ENCODE measurements at places on chromosomes 12 and 14.

DNA sequence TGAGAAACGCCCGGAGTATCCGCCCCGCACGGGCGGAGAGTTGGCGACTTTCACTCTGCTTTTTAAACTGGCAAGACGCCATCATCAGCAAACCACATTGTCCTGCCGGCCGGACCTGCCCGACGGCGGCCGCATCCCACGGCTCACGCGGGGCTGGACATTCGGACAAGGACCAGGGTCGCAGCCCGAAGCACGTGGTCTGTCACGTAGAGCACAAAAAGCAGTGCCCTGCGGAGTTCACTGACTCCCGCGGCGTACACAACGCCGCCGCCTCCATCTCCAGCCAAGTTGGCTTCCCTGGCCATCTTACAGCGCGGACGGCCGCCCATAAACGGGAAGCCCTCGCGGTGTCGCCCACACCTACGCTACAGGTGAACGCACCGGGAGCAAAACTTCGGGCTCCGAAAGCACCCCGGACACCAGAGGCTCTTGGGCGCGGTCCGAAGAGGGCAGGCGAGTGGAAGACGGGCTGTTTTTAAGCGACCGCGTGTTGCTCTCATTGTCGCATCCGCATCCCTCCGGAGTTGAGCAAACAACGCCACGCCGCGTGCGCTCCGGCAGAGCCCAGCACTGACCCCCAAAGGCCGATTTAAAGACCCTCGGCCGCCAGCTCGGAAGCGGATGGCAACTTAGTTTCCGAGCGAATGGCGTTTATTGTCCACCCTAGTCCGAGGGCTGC is 966 bp downstream of the SINHCAF start:
- DNase-seq, result no peak

DNA sequence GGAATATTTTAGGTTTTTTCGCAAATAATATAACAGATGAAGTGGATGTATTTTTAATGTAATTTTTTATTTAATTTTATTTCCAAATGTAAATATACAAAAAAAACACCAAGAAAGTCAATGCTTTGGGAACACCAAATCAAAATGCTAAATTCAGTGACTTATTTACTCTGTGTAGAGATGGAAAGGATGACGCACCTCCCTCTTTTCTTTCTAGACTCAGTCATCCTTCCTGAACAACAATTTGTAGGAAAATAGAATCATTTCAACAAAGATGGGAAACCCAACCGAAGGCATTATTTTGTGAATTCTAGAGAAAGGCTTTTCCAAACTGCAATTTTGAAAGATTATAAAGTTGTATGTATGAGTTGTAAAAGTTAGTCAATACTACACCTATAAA is 57.7 kb downstream of the CCER1 start:
- no peak for DNase-seq

GRCh38 chr14:26917086-26917485 is 319.3 kb upstream of the NOVA1 start:
- DNase-seq, result peak; percentile 38

DNA sequence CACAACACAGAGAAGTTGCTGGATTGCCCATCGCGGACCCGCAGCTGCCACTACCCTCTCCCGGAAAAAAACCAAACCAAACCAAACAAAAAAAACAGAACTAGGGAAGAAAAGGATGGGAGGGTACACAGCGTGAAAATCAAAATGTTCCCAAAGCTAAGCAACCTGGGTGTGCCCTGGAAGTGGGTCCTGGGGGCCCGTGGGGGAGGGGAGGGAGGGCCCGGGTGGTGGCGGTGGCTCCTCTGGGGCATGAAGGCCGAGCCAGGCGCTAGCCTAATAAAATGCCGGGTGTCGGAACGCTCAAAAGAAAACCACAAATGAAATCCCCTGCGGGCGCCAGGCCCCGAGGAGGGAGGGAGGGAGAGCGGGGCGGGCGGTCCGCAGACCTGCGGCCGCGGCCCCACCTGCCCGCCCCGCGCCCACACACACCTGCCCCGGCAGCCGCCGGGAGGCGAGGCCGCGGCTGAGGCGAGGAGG is 787 bp downstream of the HECTD4 start:
- DNase-seq, result no peak

DNA sequence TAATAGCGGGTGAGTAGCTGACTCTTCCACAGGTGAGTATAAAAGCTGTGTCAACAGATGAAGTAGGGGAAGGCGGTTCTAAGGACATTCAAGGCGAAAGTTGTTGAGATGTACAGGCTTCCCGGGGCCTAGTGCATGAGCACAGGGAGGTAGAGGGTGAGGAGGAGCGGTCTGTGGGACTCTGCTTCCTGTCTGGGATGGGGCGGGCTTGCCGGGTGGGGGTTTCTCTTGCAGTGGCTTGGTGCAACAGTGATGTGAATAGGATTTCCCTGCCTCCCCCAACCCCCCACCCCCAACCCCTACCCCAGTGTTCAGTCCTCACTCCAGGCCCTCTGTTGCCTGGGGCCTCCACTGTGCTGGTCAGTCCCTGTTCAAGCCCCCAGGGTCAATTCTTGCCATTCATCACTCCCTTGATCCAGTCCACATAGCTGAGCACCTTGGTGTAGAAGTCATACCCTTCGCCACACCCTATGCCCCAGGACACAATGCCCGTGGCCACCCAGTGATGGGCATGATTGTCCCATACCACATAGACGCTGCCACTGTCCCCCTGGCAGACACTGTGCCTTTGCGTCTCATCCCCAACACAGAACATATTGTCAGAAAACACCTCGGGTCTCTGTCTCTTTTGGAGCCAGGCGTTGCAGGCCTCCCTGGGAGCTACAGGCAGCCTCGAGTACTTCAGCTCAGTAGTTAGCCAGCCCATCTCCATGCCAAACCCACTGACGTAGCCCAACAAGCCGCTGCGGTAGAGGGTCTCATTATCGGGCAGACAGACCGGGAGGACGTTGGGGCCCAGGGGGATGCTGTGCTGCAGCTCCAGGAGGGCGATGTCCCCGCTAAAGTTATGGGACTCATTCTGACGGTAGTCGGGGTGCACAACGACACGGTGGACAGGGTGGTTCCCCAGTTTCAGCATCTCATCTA is 4.0 kb upstream of the C1R start:
- no peak for DNase-seq

DNA sequence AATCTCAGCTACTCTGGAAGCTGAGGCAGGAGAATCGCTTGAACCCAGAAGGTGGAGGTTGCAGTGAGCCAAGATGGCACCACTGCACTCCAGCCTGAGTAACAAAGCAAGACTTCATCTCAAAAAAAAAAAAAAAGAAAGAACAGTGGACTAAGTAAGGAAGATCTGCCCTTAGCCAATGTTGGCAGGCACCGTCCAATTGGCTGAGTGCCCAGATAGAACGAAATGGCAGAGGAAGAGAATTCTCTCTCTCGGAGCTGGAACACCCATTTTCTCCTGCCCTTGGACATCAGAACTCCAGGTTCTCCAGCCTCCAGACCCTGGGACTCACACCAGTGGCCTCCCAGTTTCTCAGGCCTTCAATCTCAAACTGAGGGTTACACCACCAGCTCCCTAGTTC is 49.9 kb downstream of the ESR2 start:
- no peak for DNase-seq

DNA sequence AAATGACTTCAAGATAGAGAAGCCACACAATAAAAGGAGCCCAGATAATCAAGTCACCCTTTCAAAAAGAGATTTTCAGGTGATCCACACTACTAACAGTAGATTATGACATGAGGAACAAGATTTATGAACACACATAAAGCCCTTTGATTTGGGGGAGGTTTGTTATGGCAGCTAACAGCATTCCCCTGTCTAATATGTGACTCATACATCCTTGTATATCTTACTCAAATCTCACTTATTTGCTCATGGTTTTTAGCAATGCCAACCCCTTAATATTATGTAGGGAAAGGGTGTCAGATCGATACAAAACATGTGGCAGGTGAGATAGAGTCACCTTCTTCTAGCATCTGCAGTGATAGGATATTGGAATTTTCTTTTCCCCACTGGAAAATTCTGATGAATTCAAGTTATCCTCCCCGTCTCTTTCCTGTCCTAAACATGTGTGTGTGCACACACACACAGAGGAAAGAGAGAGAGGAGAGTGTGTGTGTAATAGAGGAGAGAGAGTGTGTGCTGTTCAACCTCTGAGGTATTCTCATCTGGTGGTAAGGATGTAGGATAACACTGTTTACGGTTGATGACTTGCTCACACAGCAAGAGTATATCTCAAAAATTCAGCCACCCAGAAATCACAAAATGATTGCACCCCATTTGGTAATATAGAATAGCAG is 319.9 kb downstream of the KCNC2 start:
- DNase-seq, result no peak

DNA sequence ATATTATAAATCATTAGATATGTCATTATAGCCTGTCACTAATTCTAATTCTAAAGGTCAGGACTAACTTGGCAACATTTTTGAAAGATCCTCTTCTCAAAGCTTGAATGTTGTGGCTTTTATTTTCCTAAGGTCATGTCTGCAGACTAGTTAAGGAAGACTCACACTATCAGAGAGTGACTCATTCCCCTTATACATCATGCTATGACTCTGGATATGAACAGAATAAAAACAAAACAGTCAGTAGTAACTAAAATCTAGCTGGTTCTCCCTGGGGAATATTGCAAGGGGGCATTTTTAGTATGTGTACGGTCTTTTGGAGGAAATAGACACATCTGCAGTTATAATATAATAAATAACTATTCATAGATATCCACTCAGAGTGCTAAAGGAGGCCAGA is 170.6 kb downstream of the SLC2A13 start:
- DNase-seq, result no peak

- no peak for DNase-seq
Observed at GRCh38 chr14:77529963-77530362, 31.3 kb upstream of the ISM2 start.

DNA sequence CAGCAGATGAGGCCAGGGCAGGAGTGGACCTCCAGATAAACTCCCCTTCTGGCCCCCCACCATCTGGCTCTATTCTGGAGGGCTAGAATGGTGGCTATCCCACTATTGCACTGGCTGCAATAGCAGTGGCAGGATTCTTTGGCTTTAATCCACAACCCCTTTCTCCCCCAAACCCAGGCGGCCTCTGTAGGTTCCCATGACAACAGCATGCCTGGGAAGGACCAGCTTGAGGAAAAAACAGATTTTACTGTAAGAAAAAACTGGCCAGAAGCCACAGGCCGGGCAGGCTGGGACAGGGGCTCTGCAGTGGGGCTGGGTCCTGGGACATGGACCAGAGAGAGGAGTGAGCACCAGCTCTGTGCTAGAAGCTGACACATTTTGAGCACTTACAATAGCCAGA is 13.6 kb upstream of the ACVR1B start:
- DNase-seq, result no peak

DNA sequence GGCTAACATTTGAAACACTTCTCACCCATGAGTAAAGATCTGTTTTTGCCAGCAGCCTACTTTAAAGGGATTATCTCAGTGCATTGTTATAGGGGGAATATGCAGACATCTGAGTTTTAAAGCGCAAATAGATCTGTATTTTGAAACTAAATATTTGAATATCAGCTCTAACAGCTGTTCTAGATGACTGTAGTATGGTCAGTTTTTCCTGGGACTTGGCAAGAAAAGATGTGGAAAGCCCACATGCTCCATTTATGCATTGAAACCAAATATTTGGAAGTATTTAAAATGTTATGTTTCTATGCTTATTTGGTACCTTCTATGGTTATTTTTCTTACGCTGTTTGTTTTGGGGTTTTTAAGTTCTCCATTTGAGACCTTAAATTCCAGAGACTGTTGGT is 41.7 kb downstream of the RIC8B start:
- peak; percentile 9 for DNase-seq

GRCh38 chr12:69385038-69385437 is 25.5 kb downstream of the YEATS4 start:
- DNase-seq, result no peak

DNA sequence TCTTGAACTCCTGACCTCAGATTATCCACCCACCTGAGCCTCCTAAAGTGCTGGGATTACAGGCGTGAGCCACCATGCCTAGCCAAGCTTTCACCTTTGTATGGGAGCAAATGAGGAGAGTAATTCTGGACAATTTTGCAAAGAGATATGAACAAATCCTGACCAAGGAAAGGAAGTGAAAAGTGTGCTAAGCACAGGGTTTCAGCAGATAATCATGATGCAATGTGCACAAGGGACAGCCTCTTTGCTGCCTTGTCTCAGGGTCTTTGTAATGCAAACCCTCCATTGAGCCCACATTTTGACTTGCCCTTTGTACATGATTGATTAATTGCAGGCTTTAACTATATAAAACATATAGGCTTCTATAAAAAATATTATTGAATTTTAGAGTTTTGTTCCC is 9.2 kb upstream of the PYGL start:
- DNase-seq, result no peak

DNA sequence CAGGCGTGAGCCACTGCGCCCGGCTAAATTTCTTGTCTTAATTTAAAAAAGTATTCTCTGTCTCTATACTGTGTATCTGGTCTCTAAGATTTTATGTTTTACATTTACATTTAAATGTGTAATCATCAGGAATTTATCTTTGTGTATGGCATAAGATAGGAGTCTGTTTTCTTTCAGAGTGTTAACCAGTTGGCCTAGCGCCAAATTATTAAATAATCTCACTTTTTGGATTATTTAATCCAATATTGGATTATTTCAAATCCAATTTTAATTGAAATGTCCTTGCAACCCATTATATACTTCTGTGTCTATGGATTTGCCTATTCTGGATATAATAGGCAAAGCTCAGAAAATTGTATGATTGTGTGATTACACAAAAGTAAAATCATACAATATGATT is 45.0 kb downstream of the BAZ2A start:
- no peak for DNase-seq

- no peak for DNase-seq
Observed at GRCh38 chr14:75018694-75019093, 16.0 kb downstream of the EIF2B2 start.

- no peak for DNase-seq
Observed at GRCh38 chr12:106315523-106315922, 13.0 kb downstream of the TCP11L2 start.

- DNase-seq, result no peak
Observed at GRCh38 chr12:96206936-96207662, 12.9 kb downstream of the ELK3 start.

GRCh38 chr12:89783359-89784060 is 74.9 kb upstream of the ATP2B1 start:
- DNase-seq, result no peak

GRCh38 chr14:68544081-68544892 is 248.6 kb downstream of the ZFP36L1 start:
- DNase-seq, result peak; percentile 82

DNA sequence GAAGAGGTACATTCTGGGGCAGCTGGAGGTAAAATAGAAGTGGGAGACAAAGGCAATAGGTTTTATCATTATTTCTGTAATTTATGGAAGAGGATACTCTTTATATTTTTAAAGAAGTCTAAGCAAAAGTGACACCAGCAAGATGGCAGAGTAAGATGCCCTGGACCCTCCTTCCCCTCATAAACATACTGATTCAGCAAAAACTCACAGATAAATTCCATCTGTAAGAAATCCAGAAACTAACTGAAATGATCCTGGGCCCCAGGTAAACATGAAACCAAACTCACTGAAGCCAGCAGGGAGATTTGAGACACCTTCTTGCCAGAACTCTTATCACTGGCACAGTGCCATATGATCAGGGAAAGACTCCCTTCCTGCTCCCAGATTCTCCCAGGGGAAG is 79.9 kb downstream of the GCH1 start:
- DNase-seq, result no peak

- no peak for DNase-seq
Observed at GRCh38 chr12:40794087-40794486, 101.8 kb downstream of the CNTN1 start.

Data from forelimb muscle (tissue), 1 donor.